ENCODE measurements at places on chromosomes 3 and 15.
A peak's percentile ranks its signal among the peaks of the same experiment; 100 is the strongest.

GRCh38 chr3:39216176-39216790, 23.9 kb upstream of the XIRP1 start:
- DNase-seq: no peak

- no peak for DNase-seq
Observed at GRCh38 chr15:83144771-83145170, 37.3 kb downstream of the TM6SF1 start.

DNA sequence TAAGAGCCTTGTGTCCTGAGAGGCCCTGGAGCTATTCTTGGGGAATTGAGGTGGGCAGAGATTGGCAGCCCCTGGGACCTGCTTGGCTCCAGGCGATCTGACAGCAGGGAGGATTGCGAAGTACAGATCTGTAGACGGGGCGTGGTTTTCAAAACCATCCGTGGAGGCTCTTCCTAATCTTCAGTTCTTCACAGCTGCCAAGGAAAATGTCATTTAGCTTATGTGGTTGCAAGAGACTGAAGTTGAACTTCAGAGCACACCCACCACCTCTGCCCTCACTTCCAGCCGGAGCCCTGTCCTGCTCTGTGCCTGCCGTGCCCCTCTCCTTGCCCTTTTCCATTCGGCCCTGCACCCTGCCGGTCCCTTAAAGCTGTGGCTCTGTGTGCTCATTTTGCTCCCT, 12.9 kb downstream of the NISCH start:
- DNase-seq: no peak

DNA sequence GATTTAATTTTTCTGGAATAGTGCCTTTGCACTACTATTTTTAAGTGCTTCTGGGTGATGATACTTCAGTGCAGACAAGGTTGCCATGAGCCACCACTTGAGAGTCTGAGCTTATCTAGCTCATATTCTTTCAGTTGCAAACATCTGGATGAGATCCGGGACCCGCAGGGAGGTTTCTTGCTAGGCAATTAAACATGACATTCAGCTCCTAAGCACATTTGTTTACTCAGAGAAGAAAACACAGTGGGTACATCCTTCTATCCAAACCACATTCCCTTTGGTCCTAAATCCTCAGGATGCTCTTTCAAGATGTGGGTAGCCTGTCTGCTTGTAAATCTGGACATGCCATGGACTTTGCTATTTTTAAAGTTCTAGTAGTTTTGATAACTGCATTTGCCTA, 12.0 kb downstream of the PLSCR1 start:
- no peak for DNase-seq

DNA sequence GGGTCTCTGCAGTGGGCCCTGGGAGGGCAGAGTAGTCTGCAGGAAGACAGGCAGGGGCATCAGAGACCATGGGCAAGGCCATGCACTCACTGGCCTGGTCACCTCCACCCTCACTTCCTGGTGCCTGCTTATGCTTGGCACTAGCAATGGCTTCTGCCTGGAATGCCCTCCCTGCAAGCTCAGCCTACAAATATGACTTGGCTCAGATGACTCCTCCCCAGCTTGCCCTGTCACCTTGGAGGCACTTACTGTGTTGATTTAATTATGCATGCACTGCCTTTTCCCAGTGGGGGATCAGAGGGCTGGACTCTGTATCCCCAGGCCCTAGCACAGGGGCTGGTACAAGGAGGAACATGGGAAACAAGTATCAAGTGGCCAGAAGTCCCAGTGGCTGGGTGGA, 7.8 kb downstream of the C3orf18 start:
- DNase-seq: no peak

GRCh38 chr3:119230071-119230470, 10.6 kb downstream of the B4GALT4 start:
- no peak for DNase-seq

- no peak for DNase-seq
Observed at GRCh38 chr3:38853011-38853410, 37.0 kb upstream of the SCN10A start.

DNA sequence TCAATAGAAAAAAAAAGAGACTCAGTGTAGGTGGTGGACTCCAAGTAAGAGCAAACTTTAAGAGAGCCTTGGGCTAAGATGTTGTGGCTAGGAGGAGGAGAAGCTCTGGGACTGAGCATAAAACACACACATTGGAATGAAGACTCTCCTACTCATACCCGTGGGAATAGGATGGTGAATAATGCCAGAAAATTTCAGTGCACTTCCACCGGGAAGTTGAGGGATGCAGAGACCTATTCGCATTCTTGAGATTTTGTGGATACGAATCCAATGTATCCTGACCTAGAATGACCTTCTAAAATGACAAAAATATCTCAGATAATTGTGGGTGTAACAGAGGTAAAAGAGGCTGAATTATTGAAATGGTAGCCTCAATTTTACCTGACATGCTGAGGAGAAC, 388.7 kb upstream of the SGO1 start:
- no peak for DNase-seq

DNA sequence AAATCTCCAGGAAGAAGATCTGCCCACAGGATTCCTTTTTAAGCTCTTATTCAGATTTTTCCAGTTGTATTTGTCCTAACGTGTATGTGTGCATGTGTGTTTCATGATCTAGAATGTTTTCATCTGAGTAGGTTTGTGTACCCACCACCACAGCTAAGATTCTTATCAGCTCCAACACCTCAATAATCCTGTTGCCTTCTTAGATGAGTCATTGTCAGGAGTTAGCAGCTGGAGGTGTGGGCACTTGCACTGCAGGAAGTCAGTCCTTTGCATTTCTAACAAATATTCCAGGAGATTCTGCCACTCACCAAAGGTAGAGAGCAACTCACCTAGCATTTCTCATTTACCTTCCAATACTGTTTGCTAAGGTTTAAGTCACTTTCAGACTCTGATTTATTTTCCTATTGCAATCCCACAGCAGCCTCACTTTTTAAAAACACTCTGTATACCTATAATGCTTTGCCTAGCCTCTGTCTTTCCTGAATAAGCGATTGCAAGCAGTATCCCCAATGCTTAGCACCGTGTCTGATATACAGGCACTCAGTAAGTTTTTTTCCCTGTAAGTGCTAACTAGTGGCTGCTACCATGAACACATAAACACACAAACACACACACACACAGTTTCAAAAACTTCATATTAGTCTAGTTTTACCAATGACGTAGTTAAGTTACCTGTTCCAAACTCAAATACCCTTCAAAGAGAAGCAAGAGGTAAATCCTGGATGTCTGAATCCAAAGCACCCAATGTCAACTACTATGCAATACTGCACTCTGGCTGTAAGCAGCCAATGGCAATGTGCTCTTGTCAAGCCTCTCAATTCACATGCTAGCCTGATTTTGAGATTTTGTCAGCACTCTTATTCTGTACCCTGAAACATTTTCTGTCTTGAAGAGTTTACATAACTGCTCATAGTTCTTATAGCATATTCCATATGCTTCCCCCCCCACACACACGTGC, 713.5 kb upstream of the LMCD1 start:
- no peak for DNase-seq

- DNase-seq: no peak
Observed at GRCh38 chr3:183468424-183468823, 40.0 kb upstream of the MCF2L2 start.

- DNase-seq: no peak
Observed at GRCh38 chr3:33358172-33358781, 81.0 kb downstream of the FBXL2 start.

GRCh38 chr3:139292711-139293664, 50.8 kb upstream of the MRPS22 start:
- no peak for DNase-seq

DNA sequence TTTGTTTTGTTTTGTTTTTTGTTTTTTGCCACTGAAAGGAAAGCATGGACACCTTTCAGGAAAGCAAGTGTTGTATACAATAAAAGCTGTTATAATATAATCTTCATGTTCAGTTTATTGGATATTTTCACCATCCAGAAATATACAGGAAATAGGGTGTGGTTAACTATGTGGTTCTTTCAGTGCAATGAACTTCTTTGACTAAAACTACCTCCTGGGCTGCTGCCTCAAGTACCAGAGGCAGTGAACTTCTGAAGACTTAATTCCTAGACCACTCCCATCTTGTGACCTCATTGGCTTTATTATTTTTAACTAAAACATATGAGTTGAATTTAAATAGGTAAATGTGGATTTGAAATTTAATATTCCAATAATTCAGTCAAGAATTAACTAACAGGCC, 27.1 kb upstream of the TBL1XR1 start:
- DNase-seq: no peak

- DNase-seq: no peak
Observed at GRCh38 chr3:16448639-16449070, 64.8 kb downstream of the RFTN1 start.

DNA sequence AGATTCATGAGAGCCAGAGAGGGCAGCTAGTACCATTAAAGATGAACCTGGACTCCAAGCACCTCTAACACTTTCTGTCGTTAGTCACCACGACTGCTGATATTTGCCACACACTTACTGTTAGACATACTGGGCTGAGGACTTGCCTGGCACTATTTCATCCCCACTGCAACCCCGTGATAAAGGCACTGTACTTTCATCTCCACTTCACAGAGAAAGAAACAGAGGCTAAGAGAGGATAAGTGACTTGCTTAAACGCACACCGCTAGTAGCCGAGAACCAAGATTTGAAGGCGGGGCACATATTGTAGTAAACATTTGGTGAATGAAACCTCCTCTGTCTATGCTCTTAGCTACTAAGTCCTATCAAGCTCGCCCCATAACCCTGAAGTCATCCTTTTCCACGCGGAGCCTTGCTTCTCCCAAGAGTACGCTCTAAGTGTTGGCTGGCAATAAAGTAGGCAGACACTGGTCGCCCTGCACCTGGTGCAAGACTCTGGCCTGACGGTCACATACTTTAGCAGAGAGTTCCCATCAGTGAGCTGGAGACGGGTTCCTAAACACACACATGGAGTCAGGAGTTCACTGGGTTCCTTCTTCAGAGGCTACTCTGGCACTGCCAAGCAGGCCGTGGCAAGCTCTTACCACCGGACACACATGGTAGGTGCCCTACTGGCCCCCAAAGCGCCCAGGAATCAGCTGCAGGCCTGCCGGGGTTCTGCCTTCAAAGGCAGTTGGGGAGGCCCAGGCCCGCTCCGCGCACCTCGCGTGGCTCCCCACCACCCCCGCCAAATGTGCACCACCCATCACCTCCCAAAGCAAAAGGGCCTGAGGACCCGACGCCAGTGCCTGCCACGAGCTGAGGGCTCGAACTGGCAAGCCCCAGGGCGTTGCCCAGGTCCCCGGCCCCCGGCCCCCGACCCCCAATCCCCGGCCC, 951 bp downstream of the POMGNT2 start:
- DNase-seq: peak; percentile 23

DNA sequence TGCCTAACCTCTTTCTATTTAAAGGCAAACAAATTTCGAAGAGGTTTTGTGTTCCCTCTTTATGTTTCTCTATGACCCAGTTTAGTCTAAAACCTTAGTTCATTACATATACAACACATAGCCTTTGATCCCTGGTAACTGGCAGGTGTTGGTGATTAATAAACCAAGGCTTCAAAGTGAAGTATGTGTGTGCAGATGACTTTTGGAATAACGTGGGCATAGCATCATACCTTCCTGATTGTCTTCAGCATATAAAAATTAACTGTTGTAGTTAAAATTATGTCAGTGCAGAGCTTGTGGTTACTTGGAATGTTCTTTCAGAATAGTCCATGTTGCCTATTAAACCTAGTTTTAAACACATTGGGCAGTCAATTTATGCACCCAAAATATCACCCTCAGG, 608.3 kb downstream of the ROBO2 start:
- DNase-seq: no peak

GRCh38 chr15:70050970-70051369, 46.7 kb downstream of the TLE3 start:
- no peak for DNase-seq

DNA sequence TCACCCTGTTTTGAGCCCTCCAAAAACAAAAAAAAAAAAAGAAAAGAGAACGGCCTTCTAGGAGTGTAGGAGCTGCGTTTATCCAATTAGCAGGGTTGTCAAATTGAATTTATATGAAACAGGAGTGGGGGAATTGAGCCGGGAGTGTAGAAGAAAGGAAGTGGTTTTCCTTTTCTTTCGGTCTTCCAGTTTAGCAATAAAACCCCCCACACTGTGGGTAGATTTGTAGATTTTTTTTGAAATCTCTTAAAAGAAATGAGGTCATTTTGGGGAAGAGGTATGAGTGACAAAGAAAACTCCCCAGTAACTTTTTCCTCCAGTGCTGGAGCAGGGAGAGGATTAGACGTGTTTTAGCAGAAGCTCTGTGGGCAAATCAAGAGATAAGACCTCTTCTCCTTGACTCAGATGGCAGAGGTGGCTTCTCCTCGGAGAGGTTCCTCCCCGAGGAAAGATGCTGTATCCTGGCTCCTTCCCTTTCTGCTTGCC, 30.8 kb downstream of the BOC start:
- no peak for DNase-seq

DNA sequence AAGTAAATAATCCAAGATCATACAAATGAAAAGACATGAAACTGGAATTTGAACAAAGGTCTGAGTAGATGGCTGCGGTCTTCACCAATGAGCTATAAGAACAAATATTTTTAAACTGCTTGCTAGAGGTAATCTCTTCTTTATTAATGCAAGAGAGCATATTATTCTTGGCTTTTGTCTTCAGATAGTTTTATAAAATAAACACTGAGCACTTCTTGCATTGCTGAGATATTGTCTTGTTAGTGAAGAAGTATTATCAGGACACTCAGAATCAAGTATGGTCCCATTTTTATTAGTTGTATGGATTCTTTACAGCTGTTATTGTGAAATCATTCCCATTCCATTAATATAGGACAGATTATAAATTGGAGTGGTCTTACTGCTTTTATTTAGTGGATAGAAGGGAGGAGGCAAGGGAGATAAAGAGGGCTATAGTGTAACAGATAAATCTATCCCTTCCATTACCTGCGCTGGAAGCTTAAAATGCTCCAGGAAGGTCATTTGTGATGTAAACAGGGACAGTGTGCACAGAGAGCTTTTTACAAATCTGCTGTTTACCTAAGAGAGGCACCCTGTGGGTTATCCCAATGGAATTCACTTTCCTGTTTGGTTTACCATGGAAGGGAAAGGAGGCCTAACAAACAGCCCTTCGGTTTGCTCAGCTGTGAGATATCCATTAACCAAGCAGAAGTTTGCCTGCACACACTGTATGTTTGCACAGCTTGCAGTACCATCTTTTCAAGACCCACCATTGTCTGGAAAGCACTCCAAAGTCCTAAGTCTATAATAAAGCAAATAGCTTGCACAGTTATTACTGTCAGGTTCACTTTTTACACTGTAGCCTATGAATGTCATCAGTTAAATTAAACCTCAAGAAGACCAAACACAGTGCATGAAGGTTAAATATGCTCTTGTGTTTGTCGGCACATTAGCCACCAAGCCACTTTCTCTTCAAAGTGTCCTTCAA, 347.7 kb upstream of the TGFBR2 start:
- DNase-seq: no peak

- DNase-seq: no peak
Observed at GRCh38 chr15:63972801-63973200, 73.5 kb downstream of the DAPK2 start.

Measured in activated B cell treated with CpG ODN at 0.5 μM for 24 hours (primary cell).